NCI-H187 (cell line): ENCODE measurements at places on chromosomes 12 and 14.

- DNase-seq: no peak
Measured at GRCh38 chr12:60021235-60021634, 425.4 kb downstream of the SLC16A7 start.

DNA sequence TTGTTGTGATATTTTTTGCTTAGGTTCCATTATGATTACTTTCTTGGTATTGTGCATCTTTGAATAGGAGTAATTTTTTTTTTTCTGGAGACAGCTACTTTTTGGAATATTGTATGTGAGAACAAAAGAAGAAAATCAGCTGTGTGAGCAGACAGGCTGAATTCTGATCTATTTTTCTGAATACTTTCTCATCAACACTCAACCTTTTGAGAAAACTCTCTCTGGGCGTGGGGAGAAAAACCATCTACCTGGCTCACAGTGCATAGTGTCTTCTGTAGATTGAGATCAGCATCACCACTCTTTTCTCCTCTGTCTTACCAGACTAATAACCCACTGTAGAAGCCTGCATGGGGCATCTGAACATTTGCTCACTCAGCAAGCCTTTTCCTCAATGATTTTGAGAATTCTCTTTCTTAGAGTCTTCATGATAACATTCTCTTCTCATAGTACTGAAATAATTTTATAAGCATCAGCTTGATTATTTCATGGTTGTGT, 3.3 kb downstream of the PIK3C2G start:
- DNase-seq: no peak

DNA sequence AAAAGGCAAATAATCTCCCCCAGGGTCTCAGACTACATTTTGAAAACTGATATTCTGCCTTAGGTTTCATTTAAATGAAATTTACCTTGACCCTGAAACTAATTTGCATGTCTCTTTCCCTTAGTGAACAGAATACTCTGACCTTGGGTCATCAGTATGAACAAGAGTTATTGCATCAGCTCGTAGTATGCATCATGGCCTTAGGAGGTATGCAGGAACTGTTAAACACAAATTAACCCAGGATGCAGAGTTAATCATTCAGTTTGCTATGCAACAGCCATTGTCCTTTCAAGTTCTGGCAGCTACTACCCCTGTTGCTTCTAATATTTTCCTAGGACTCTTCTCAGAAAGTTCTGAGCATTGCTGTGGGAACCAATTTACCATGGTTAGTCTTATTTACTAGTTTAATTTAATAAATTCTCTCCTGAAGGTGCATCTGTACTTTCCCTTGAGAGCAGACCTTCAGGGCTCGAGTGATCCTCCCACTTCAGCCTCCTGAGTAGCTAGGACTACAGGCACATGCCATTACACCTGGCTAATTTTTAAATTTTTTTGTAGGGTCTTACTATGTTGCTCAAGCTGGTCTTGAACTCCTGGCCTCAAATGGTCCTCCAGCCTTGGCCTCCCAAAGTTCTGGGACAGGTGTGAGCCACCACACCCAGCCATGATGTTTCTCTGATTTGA, 126.7 kb downstream of the TTC6 start:
- no peak for DNase-seq

DNA sequence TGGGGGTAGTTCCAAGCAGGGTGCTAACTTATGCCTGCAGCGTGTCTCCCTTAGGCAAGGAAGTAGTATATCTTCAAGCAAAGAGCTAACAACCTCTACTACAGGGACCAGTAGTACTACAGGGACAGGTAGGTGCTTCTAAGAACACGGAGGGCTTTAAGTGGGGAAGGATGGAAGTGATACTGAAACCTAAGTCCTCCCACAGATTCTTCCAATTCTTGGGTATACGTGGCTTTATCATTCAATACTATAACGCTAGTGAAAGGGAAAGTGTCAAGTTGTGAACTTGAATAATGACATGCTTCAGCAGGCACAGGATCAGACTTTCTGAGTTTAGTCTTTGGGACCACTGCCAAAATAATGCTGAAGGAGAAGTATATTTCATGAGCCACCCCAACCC, 241.7 kb downstream of the CEP128 start:
- no peak for DNase-seq

- DNase-seq: no peak
Measured at GRCh38 chr14:99213101-99213500, 58.9 kb downstream of the BCL11B start.

GRCh38 chr12:125892276-125892675, 827.0 kb downstream of the AACS start:
- DNase-seq: no peak

DNA sequence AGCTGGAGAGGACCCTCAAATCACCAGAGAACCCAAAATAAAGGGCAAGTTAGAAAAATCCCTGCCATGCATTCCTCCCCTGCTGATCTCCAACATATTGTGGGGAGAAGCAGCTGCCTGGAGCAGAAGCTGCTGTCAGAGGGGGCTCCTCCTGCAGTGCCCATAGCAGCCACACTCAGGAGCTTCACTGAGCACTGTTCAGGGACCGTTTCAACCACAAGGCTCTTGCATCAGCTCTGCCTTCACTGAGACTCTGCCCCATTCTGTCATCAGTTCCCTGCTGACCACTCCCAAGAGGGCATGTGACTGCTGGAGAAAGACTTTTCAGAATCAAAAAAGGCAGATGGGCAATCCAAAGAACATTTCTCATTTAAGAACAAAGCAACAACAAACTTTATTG, 392.7 kb downstream of the GALC start:
- DNase-seq: no peak
